ENCODE measurements at places on chromosomes 16 and 17.

- peak; percentile 45 for DNase-seq
Measured at GRCh38 chr16:88454523-88454947, 1.5 kb downstream of the ZFPM1 start.

DNA sequence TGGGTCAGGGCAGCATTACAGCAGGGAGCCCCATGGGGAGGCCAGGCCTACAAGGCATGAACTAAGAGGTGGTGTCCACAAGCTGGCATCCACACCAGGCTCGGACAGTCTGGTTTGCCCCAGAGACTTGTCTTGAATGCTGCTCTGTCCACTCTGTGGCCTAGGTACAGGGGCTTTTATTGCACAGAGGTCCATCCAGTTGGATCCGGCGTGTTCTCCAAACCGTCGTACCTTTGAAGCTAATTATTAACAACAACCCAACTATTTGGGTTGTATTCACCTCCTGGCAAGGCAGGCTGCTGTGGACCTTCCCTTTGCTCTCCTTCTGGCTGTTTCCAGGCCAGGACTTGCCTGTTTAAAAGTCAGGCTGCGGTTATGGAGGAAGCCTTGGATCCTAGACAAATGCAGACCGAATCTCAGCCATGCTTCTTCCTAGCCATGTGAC lies 123.4 kb downstream of the CLEC16A start:
- DNase-seq, result no peak

GRCh38 chr17:40608061-40608581 lies 39.5 kb downstream of the SMARCE1 start:
- DNase-seq, result no peak

DNA sequence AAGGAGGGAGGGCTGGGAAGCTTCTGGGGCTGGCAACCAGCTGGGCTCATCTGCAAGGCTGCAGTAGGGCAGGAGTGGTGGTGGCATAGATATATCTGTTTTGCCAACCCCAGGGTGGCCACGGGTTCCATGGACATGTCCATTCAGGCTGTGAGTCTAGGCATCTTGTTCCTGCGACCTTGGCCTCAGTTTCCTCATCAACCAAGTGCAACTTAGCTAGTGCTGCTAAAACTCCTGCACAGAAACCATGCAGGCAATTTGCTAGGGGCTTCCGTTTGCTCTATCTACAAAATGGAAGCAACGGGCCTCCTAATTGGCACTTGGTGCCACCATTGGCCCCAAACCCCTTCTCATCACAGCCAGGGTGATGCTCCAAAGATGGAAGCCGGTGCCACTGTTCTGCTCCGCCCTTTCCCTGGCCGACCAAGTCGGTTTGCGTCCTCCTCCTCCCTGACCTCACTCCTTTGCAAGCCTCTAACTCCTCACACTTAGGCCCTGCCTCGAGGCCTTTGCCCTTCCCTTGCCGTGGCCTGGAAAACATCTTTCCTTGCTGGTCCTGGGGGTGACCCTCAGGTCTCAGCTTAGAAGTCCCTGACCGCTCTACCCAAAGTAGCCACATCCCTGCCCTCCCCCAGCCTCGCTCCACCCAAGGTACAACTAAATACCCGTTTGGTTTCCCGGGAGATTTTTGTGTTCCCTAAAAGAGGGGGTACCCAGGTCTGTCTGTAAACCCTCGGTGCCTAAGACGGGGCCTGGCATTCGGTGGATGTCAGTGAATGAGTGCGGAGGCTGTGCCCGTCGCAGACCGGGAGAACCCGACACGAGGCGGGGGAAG lies 1.2 kb downstream of the SREBF1 start:
- no peak for DNase-seq

DNA sequence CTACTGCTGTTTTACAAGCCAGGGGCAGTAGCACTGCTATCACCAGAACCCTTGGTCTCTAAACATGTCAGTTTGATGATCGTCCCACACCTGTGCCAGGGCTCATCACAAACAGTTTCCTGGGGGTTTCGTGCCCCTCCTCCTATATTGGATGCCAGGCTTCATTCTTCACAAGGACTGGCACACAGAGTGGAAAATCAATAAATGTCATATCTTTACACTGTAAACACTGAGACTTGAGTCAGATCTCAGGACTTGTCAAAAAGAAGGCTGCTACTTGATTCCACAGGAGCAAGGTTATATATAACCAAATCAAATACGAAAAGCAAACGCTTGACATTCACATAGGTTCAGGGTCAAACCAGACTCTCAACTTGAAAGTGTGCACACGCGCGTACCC lies 39.3 kb upstream of the CLEC18B start:
- DNase-seq, result no peak
